ENCODE measurements at places on chromosomes 1 and 21.

GRCh38 chr1:36053978-36054377, 29.9 kb upstream of the TEKT2 start:
- DNase-seq = no peak

DNA sequence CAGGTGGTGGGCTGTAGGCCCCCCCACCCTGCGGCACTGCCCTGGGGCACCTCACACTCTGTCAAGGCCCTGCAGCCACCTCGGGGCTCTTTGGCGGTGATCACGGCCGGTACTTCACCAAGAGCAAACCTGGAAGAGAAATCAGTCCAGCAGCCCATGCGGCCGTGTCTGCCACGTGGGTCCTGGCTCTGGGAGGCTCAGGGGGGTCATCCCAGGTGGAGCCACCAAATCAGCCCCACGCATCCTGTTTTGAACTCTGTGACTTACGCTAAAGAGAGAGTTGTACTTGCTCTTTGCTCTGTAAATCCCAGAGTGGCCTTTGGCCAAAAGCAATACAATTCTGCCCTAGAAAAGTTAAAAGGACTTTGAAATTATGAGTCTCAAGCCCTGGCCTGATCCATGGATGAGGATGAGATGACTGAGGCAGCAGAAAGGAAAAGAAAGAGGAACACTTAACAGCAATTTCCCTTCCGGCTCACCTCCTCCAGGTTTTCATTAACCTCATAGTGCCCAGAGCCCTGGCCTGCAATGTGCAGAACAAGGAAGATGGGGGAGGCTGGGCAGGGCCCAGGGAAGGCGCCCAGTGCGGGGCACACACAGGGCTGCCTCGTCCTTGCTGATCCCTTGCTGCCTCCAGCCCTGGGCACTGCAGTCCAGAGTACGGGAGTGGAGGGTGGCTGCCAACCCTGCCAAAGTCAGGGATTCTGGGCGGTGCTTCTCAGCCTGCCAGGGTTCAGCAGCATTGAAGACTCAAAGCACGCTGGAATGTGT, 337.0 kb downstream of the MATN1 start:
- DNase-seq = no peak

DNA sequence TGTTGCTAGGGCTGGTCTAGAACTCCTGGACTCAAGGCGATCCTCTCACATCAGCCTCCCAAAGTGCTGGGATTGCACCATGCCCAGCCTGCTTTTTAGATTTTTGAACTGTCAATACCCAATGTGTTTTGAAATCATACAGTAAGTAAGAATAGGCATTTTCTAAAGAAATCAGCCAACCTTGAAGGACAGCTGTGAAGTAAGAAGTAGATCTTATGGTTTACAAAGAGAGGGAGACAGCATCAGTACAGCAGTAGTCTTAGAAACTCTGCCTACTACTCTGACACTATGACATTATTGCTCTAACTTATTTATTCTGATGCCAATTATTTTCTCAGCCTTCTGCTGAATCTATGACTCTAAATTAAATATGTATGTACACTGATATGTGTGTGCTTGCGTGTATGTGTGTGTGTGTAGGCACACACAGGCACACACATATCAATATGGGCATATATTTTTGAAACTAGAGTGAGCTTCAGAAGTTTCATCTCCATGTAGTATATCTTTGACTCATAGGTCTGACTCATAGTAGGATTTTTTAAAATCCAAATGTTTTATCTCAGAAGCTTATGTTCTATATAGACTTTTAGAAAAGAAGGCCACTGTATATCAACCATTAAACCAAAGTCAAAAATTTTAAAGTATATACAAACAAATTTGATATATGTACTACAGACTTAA, 140.4 kb downstream of the COL24A1 start:
- DNase-seq = no peak

GRCh38 chr1:16011936-16012589, 5.8 kb downstream of the HSPB7 start:
- DNase-seq = no peak

GRCh38 chr1:157369808-157370521, 182.3 kb downstream of the FCRL5 start:
- peak; percentile 9 for DNase-seq

DNA sequence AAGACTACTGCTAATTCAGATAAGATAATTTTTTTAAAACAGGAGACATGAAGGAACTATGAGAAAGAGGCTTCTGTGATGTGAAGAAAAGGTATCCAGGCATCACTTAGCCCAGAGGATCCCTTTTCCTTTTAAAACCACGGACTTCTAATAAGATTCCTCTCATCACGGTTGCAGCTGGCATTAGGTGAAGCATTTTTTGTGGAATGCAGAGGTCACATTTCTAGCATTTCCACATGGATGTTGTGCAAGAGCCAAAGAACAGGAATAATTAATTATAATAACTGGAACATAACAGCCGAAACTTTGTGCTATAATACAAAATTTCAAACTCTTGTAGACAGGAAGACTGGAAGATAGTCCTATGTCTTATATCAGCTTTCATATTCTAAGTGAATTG, 27.6 kb downstream of the CYP2J2 start:
- no peak for DNase-seq

GRCh38 chr1:51000651-51001050, 30.6 kb downstream of the CDKN2C start:
- DNase-seq = no peak

DNA sequence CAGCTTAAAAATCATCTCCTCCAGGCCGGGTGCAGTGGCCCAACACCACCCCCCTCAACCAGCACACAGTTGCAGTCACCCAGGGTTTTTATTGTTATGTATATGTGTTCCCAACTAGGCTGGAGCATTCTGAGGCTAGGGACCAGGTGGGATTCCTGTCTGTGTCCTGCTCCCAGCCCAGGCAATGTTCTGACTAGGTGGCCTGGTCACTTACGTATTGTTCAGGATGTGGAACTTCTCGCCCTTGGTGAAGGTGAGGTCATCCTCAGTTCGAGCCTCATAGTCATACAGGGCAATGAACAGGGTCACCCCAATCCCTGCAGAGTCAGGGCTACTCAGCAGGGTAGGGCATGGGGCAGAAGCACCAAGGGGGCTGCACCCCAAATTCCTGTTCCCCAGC, 12.2 kb downstream of the FGR start:
- DNase-seq = no peak

DNA sequence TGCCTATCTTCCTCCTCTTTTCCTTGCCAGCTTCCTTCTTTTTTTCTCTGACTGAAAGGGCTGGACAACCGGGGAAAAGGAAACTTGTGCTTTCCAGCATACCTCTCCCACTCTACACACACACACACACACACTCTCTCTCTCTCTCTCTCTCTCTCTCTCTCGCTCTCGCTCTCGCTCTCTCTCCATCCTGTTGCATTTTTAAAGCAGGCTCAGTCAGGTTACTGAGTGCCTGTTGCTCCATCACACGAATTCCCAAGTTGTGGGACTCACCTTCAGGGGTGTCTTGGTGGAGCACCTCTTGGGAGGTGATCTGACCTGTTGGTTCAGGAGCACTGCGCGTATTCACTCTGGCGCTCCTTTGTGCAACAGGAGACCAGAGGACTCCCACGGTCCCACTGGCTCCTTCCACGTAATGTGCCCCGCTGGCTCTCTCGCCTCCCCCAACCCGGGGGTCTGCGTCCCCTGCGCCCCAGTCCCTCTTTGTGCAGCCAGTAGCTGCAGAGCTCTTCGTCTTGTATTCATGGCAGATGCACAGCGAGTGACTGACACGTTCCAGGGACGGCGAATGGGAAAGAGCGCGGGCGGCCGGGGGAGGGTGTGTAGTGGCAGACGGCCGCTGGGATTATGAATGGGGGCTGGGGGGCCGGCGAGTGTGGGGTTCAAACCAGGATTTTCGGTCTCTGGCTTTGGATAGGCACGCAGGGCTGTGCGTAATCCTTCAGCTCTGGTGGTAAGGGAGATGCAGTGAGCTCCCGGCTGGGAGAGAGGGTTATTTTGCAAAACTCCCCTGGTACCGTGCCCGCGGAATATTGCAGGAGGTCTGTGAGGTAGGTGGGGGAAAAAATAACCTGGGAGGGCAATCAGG, 660 bp upstream of the PDE4B start:
- DNase-seq = no peak
